Stimulated activated CD8-positive, alpha-beta memory T cell treated with anti-CD3 and anti-CD28 coated beads, Interleukin-2, amount 100 ng/mL, for 1 hour (primary cell): ENCODE measurements at places on chromosomes 4 and X.

DNA sequence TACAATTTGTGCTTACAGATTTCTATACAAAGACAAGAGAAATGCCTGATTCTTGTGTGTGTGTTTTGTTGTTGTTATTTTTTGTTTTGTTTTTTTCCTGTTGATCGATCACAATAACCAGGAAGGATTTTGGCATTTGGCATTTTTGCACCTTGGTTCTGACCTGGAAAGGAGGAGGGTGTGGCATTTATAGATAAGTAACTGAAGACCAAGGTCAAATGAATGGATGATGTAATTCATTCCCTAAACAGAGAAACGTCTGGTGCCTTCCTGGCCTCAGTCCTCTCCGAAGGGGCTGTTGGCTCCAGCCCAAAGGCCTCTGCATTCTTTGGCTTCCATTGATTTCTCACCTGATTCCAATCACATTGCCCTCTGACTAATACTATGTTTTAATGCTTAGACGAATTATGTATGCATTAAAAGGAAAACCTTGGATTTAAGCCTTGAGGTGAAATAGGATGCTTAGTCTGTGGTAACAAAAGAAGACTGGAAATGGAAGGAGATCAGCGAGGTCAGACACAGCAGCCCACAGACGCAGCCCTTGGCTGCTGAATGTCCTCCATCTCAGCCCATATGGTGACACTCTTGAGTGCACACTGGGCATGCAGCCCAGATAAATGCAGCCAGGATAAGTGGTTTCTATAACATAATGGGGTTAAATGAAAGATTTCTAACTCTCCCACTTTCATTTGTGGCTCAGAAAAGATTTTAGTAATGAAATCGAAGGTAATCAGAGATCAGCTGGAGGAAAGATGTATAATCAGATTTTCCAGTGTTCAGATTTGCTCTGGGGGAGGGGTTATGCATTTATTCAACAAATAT, 60.5 kb upstream of the TRIM2 start:
- no peak for DNase-seq

GRCh38 chr4:110170861-110171260, 27.6 kb downstream of the ELOVL6 start:
- no peak for DNase-seq

- no peak for DNase-seq
These were observed 95.7 kb downstream of the DCLK2 start for GRCh38 chr4:150173982-150174398.

DNA sequence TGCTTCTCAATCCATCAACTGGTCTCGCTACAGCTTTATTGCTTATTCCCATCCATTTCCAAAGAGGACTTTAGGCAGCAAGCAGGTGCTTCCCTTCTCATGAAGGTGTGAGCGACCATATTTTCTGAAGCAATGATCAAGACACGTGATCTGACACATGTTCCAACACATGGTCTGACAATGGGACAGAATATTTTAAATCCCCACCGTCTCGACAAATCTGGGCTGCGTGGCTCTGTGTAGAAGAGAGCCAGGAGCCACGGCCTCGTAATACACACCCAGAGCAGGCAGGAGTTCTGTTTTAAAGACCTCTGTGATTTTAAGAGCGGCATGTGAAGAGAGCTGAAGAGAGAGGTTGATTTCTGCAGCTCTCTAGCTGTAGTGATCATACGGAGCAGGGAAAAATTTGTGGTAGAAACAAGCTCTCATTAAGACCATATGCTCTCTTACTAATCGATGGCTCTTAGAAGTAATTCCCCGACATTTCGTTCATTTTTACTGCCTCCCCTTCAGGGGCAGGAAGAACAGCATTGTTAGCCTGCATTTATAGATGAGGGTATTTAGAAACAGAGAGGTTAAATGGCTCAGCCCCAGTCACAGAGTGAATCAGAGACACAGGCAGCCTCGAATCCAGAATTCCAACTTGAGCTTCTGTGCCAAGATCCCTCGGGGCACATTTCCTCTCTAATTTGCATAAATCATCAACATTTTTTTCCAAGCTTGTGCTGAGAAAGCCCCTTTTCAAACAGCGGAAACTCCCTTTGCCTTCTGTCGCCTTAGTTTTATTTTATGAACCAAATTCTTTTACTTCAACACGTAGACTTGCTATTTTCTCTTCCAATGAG, 91.0 kb upstream of the BCOR start:
- no peak for DNase-seq

DNA sequence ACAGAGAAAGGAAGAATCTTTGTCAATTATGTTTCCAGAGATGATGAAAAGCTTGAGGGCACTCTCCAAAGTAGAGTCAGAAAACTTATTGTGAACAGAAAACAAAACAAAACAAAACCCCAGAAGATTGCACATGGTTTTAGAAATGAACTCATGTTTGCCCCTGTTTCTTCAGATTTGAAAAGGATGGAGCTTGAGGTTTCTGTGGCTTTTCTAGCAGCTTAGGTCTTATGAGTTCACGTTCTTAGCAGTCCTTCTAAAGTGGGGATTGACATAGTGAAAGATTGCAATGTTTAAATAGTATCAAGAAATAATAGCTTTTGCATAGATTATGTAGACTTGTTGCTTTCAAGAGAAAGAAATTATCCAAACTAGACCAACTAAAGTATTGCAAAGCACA, 421.8 kb downstream of the GBA3 start:
- no peak for DNase-seq

GRCh38 chr4:26885912-26886274, 25.3 kb downstream of the STIM2 start:
- no peak for DNase-seq

DNA sequence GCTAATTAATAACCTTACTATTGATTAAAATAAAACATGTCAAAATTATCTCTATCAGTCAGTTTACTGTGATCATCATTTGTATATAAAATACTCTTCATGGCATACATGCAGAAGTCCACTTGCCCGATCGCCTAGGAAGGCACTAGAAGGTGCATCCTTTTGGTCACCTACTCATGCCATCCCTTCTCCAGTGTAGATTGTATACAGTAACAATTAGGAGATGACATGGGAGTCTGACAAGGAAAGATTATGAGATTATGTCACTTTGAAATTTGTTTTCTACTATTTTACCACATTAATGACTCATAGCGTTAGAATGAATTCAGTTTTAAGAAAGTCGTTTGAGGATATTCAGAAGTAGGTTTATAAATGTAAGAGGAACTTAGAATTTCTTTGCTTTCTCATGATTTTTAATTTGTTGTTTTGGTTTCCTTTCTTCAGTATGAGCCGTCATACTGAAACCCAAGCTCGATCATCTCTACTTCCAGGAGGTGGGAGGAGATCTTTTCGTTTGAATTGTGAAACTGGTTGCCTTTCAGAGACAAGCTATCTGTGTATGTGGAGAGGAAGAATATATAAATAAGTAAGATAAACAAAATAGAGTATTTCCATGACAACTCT, 51.1 kb upstream of the UNC5C start:
- DNase-seq: no peak
